Fibroblast of the aortic adventitia (primary cell): ENCODE measurements at places on chromosomes 4 and X. TPM values are rescaled to one million over a fixed set of nuclear protein-coding genes. Genes with fewer than 3 reads are reported as not detected.
A peak's percentile ranks its signal among the peaks of the same experiment; 100 is the strongest.

GRCh38 chr4:74437866-74438265, 7.1 kb upstream of the AREG start:
- DNase-seq: no peak

GRCh38 chrX:44651358-44651757, 108.7 kb upstream of the FUNDC1 start:
- no peak for DNase-seq

- DNase-seq: peak; percentile 63
Observed at GRCh38 chrX:129523079-129523911, at the start of gene SMARCA1. Gene SMARCA1, minus strand, starts transcription at chrX:129523490. Its CDS starts 120 bp downstream, at chrX:129523370.

DNA sequence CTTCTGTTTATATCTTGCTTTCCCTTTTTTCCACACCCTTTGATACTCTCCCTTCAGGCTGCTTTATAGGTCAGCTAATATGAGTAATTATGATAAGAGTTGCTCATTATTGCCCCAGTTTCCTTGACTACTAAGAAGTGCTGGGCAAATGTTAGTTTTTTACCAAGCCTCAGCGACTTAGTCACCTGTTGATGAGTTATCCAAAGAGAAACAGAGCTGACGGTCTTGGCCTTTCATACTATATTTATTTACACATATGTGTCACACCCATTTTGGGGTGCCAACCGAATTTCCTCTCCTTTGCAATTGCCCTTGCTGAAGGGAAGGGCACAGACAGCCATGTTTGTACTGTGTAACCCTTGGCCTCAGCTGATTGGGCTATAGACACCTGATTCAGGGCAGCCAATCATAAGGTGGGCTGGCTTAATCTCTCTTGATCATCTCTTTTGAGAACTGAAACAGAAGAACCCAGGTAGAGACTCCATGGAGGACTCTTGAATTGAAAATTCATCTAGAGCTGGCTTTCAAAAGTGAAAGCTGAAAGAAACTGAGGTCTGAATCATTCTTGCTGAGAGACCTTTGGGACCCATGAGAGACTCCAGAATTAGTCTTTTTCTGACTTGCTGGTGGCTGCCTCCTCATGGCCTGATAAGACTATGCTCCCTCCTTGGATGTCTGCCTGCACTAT, 111.7 kb upstream of the RPS6KA3 start:
- DNase-seq: no peak

DNA sequence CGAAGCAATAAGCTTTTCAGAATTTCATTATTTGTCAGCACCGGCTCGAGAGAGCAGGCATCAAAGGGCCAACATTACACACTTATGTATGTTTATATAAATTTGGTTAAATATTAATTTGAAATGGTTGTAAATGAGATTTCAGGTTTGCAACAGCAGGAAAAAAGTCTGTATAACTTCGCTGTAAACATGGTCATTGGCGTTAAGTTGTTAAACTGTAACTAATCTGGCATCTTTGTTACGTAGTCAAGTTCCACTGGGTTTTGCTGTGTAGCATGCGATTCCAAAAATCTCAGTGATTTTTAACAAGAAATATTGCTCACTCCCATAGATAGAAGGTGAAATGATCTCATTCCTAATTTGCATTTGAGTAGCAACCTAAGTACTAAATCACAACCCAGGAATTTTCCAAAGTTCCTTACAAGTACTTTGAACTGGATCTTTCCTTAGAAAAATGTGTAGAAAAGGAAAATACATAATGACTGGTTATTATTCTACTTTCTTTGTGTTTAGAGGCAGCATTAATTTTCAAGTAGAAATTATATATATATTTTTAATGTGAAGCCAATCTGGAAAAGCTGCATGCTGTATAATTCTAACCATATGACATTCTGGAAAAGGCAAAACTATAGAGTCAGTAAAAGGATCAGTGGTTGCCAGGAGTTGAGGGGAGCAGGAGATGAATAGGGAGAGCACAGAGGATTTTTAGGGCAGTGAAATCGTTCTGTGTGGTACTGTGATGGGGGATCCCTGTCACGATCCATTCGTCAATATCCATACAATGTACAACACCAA, 222.1 kb downstream of the CBR4 start:
- no peak for DNase-seq

QRFPR gene
- total RNA-seq: not detected in 2 replicates

ZC4H2 gene
- total RNA-seq: 7.5 and 13.2 TPM in 2 replicates

RASSF6 gene
- total RNA-seq: not detected in 2 replicates

MAOB gene
- total RNA-seq: 0.72 TPM in 1 of 2 replicates, not detected in the other

GRCh38 chr4:169757575-169758184, at the start of gene HPF1:
Gene HPF1, minus strand, starts transcription at chr4:169757944. Its CDS starts 67 bp downstream, at chr4:169757877.
- DNase-seq: peak; percentile 80

- no peak for DNase-seq
Observed at GRCh38 chr4:172897046-172897445, 271.6 kb upstream of the GALNT7 start.

MRFAP1L1 gene
- total RNA-seq: 48.8 and 342 TPM in 2 replicates

- DNase-seq: peak; percentile 77
Observed at GRCh38 chr4:185874516-185875230, 62.7 kb upstream of the SORBS2 start.

DNA sequence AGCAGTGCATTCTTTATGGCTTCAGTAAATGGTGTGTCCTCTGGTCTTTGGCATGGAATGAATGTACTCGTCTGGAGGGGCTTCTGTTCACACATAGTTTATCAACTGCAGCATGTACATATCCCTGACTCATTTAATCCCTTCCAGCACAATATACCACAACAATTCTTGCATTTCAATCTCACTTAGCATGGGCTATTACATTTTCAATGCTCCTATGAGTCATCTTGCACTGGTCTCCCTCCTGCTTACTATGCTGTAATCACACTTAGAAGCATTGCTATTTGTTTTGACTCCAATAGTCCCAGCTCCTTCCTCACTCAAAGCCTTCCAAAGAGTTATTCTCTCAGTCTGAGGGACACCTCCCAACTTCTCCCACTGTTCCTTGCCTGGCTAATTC, 180.9 kb upstream of the NUDT10 start:
- DNase-seq: no peak

GRCh38 chrX:10126044-10126443, 30.7 kb upstream of the CLCN4 start:
- no peak for DNase-seq

USP26 gene
- total RNA-seq: not detected in 2 replicates

HEPH gene
- 29.5 and 52.8 TPM in 2 replicates for total RNA-seq

GRCh38 chr4:40548256-40548655, 81.4 kb downstream of the RBM47 start:
- no peak for DNase-seq

NPFFR2 gene
- total RNA-seq: not detected in 2 replicates

GRCh38 chrX:80229626-80230025, 190.6 kb upstream of the TENT5D start:
- DNase-seq: no peak

- peak; percentile 19 for DNase-seq
Observed at GRCh38 chrX:39261446-39262147, 460.3 kb downstream of the MID1IP1 start.

- no peak for DNase-seq
Observed at GRCh38 chrX:148540114-148540513, 39.7 kb downstream of the AFF2 start.

DNA sequence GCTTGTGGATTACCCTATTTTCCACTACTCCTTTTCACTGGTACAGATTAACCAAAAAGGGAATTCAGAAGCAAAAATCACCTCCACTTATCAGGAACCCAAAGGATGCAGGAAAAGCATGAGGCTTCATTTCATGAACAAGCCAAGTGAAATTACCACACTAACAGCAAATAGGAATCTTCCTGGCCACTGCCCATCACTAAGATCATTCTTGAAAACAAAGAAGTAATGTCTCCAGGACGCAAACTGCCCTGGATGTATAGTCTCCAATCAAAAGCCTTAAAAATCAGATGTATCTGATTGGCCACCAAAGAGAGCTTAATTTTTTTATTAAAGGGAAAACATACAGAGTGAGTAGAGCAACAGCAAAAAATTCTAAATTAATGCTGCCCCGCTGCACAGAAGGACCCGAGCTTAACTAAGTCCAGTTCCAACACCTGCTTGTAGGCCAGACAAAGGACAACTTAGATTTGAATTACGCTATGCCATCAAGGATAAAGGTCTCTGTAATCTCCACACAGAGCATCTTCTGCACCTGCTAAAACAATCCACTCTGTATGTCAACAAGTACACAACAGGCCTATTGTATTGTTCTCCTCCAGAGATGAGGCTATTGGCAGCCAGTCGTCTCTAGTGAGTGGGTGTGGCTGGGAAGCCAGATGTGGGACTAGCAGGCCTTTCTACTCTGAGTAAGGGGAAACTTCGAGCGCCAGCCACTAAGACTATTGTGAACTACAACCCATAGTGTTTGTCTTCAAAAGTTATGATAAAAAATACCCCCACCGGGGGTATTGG, 12.4 kb downstream of the ZDHHC9 start:
- DNase-seq: no peak

- DNase-seq: peak; percentile 59
Observed at GRCh38 chr4:72817012-72817411, 248.0 kb upstream of the ADAMTS3 start.

- no peak for DNase-seq
Observed at GRCh38 chr4:113409181-113409580, 352.4 kb downstream of the CAMK2D start.

GRCh38 chrX:14694611-14695010, 165.3 kb downstream of the GLRA2 start:
- DNase-seq: peak; percentile 43

- DNase-seq: no peak
Observed at GRCh38 chr4:170102426-170102825, 12.7 kb upstream of the AADAT start.

DNA sequence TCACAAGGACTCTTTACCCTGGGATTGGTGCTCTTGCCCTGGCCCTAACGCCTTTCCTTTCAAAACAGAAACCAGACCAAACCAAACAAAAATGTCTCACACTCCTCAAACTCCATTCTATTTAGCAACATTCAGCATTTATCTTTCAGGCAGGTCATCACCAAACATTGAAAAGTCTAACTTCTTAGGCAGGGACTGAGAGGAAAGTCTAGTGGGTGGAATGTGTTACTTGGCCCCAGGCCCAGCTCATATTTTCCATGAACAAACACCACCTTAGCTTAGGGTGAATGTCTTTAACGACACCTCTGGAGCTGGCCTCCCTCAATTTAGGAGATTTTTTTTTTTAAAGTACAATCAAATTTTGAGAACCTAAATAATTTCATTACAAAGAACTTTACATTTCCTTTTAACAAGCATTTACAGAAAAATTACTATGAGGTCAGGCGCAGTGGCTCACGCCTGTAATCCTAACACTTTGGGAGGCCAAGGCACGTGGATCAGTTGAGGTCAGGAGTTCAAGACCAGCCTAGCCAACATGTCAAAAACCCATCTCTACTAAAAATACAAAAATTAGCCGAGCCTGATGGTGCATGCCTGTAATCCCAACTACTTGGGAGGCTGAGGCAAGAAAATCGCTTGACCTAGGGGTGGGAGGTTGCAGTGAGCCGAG, 10.2 kb upstream of the N4BP2 start:
- peak; percentile 77 for DNase-seq

DNA sequence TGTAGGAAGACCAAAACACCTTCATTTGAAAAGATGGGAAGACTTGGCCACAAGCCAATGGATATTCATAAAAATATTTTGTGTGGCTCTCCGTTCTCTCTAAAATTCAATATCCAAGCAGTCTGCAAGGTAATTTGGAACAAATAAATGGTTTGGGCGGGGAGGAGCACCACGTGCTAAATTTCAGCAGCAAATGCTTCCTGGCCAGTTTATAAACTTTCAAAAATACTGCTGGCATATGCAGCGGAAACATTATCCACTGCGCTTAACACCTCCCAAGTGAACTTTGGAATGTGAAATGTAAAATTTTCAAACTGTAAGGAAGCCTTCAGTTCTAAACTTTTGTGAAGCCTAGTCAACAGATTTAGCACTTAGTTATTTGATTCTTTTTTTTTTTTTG, 191.0 kb downstream of the NSUN7 start:
- no peak for DNase-seq

DNA sequence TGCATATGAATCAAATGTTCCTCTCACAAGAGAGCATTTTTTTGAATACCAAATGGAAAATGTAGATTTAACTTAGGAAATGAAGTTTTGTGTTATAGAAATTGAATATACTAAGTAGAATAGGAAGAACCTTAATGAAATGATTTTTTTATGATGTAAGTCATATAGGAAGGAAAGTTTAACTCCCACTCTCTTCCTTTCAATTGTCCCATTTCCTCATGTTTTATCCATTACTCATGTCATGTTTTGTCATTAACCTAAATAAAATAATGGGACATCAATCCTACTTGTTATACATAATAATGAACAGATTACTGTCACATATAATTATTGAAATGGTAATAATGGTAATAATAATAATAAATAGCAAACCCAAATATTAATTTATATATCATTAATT, 22.7 kb upstream of the SRD5A3 start:
- DNase-seq: no peak

DNA sequence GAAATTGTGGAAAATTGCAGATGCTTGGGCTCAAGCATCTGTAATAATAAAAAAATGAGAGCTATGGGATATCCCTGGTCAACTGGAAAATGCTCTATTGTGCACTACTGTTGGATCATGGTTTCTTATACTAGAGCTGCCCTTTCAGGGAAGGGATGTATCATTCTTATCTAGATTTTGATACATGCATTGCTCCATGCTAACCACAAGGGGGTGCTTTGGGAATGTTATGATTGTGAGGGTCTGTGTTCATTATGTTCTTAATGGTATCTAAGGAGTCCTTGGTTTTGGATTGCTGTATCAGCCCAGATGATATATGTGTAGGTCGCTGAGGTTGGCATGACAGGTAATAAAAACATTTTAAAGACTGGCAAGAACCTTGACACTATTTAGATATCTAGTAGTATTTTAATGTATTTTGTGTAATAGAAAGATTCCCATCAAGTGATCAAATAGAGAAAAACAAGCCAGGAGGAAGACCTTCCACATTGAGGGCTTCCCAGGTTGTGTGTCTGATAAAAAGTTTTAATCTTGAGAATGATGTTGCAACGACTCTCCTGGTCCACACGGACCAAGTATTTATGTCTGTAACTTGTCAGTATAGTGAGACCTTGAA, 49.2 kb upstream of the TLR2 start:
- peak; percentile 60 for DNase-seq

GPC3 gene
- 16.4 TPM in 1 of 2 replicates, not detected in the other for total RNA-seq

GRCh38 chr4:106851726-106852125, 184.4 kb downstream of the DKK2 start:
- DNase-seq: no peak

- no peak for DNase-seq
Observed at GRCh38 chrX:45750639-45751038, 550.0 kb upstream of the DIPK2B start.

- peak; percentile 38 for DNase-seq
Observed at GRCh38 chrX:133654811-133655210, 239.5 kb upstream of the GPC4 start.

GAB3 gene
- total RNA-seq: 1.2 and 4.2 TPM in 2 replicates

DNA sequence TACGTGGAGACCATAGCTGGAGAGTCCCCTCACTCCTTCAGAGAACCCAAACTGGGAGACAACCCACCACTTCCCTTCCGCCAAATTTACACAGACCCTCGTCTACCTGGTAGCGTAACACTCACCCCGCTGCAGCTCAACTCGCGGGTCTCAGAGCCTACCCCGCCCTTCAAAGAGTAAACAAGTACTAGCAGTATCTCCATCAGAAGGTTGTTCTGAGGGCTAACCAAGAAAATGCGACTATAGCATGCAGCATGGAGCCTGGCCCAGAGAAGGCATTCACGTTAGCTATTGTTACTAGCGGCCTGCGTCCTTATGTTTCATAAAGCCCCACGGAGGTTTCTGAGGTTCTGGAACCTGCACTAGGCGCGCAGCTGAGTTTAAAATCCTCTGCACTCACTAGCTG, 531 bp upstream of the MANBA start:
- DNase-seq: peak; percentile 38
